ENCODE measurements at places on chromosomes 6 and 20.

GRCh38 chr6:12238219-12238618, 51.9 kb upstream of the EDN1 start:
- peak; percentile 25 for DNase-seq

- DNase-seq, result no peak
Observed at GRCh38 chr20:16441546-16442164, 131.6 kb downstream of the KIF16B start.

DNA sequence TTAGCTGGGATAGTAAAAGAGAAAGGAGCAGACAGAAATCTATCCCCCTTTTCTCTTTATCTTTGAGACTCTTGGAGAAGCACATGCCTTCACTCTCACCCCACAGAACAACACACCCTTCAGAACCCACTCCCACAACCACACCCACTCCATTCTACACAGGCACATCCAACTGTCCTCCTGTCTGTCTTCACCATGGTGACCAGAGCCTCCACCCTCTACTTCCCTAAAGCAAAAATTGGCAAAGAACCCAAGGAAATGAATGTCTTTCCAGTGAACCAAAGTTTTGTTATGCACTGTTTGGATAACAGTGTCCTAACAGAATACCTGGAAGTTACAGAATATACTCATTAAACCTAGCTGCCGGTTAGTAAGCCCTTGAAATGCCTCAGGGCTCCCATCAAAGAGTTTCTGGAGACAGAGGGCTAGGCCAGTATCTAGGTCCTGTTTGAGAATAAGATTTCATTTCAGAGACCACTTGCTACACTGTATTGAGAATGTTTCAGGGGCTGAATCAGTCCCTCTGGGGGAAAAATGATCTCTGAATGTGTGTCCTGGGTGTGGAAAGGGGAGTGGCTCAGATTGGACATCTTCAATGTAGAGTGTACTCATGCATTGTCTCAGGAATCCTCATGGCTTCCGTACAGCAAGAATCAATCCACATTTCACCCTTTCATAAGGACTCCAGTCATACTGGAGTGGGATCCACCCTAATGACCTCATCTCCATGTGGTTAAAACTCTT, 101.1 kb downstream of the LY86 start:
- no peak for DNase-seq

DNA sequence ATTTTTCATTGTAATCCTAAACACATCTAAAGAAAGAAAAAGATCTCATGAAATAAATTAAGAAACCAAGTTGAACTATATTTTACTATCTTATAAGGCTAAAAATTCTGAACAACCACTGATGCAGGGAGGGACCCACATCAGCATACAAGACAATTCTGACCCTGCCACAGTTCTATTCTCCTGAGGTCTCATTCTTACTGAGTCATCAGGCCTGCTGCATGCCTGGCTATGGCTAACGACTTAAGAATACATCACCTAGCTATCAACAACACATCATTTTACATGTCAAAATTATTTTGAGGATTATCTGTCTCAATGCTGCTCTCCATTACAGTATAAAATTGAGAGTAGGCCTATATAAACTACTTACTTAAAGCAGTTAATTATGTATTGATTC, 52.9 kb downstream of the FBXL4 start:
- DNase-seq, result no peak

DNA sequence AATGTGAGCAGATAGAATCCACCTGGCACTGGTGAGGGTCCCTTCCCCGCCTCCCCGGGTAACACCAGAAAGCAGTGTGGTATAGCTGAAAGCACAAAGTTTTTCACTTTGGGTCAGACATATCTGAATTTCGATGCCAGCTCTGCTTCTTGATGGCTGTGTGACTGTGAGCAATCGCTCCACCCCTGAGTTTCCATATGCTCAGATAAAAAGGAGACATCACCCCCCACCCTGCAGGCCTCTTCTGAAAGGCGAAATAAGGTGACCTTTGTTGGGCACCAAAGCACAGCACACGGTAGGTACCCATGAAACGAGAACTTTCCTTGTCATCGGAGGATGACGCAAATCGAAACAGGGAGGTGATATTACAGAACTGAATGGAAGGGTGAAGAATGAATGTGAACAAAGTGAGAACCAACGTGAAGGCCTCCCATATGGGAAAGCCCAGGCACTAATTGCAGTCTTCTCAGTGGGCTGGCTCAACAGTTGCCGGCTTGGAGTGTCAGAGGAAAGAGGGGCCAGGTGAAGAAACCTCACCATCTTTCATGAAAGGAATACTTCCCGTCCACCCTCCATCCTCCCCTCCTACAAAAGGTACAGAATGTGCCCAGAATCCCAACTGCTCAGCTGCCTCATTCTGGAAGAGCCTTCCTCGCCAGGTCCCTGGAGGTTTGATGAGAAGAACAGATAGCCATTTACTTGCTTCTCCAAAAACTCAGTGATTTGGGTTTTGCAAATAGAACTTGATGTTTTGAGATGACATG, 61.8 kb downstream of the NFATC2 start:
- DNase-seq, result peak; percentile 89

- DNase-seq, result no peak
Observed at GRCh38 chr6:39657355-39658135, 67.7 kb downstream of the KIF6 start.

DNA sequence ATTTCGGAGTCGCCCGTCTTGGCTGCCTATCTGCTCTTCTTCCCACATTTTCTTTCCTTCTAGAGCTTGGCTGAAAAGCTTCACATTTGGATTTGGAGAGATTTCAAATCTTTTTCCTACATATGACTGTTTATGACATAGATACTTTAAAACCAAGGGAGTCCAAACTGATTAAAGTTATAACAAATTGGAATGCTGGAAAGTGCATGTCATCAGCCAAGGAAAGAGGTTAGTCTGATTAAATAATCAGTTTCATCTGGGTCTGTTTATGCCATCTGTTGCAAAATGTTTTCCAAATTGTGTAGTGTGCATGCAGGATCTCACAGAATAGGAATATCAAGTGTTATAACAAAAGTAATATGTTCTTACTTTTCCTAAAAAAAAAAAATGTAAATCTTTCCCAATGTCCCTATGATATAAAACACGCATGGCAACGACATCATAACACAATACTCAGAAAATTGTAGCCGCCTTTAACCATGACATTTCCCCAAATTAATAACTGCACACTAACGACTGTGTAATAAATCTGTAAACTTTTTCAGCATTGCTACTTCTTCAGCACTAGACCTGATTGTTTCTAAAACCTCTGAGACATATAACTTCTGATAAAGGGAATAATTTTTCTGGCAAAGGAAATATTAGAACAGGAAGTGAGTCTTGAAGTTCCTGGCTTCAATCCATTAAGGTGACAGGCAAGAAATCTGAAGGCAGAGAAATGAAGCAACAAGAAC, 230.2 kb upstream of the FOXQ1 start:
- no peak for DNase-seq

GRCh38 chr6:143998686-143999085, 9.4 kb downstream of the PLAGL1 start:
- no peak for DNase-seq

- DNase-seq, result no peak
Observed at GRCh38 chr20:52652271-52652670, 319.9 kb upstream of the TSHZ2 start.

DNA sequence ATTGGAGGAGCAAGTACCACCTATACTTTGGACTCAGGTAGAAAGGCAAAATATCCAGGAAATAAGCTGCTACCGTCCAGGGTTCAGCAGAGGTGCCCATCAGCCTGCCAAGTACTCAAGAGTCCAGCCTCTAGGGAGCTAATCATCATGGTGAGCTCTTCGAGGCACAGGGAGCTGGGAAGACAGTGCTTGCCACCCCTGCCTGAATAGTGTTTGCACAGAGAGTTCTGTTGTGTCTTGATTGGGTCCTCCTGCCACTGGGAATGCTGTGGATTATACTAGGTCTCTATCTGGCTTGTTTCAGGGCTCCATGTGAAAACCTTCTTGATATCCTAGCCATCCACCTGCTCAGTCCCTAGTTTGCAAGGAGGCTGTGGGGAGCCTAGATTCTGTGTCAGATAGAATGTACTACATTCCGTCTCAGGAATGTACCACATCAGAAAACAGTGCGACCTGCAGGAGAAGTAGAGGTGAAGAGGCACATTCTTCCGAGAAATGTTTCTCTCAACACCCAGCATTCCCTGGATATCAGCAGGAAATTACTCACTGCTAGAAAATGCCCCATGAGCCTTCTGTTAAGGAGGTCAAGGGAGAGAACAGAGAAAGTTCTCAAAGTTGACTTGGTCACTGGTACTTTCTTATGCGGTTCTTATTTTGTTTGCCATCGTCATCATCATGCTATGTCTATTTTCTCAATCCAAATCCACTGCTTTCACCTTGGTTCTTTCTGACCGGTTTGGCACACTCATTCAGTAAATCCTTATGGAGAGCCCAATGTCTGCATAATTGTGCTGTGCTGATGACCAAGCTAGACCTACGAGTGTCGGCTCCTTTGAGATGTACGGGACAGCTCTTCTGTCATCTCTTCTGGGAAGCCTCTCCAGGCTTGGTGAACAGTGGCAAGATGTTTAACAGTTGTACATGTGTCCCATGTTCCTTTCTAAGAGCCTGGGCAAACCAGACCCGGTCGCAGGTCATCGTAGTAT, 30.7 kb downstream of the PTPN1 start:
- DNase-seq, result no peak

GRCh38 chr6:166344240-166344639, 1.9 kb upstream of the SFT2D1 start:
- no peak for DNase-seq

GRCh38 chr20:54152227-54153040, 21.4 kb downstream of the CYP24A1 start:
- DNase-seq, result no peak

GRCh38 chr6:121849477-121849876, 414.0 kb downstream of the GJA1 start:
- DNase-seq, result peak; percentile 52

GRCh38 chr20:43404878-43405277, 52.8 kb upstream of the SRSF6 start:
- peak; percentile 76 for DNase-seq

- DNase-seq, result no peak
Observed at GRCh38 chr6:80205404-80205803, 98.9 kb downstream of the BCKDHB start.

DNA sequence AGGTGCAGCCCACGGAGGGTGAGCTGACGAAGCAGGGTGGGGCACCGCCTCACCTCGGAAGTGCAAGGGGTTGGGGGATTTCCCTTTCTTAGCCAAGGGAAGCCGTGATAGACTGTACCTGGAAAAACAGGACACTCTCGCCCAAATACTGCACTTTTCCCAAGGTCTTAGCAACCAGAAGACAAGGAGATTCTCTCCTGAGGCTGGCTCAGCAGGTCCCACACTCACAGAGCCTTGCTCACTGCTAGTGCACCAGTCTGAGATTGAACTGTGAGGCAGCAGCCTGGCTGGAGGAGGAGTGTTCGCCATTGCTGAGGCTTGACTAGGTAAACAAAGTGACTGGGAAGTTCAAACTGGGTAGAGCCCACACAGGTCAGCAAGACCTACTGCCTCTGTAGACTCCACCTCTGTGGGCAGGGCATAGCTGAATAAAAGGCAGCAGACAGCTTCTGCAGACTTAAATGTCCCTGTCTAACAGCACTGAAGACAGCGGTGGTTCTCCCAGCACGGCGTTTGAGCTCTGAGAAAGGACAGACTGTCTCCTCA, 28.0 kb downstream of the SYNE1 start:
- no peak for DNase-seq

- DNase-seq, result no peak
Observed at GRCh38 chr6:151422981-151423380, 28.9 kb downstream of the RMND1 start.

DNA sequence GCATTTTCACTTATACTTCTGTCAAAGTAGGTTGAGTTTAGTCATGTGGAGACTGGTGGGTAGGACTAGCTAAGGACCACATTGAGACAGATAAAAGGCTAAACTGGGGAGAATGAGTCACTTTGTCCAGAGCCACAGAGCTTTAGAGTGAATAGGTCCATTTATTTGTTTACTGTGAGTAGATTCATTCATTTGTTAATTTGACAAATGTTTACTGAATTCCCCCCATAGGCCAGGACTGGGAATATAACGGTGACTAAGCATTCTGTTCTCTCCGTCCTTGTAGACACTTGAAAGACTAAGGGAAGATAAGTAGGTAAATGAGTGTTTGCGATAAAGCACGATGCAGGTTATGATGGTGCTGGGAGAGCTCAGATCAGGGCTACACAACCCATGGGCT, 699.7 kb upstream of the ID4 start:
- DNase-seq, result no peak

- no peak for DNase-seq
Observed at GRCh38 chr20:37314617-37315016, 25.2 kb downstream of the MANBAL start.

DNA sequence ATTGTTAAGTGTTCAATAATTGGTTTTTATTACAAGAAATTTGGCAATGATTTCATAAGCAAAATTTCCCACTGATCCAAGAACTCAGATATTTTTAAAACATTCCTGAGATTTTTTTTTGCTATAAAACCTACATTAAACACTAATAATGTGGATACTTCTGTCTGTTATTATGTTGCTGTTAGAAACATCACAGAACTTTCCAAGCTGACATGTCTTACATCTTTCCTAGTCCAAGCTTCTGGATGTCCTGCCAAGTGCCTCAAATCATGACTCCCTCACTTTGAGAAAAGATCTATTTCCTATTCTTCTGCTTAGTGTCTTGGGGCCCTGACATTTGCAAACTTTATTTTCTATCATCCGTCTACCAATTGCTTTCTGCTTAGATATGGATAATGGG, 110.8 kb downstream of the RFPL4B start:
- DNase-seq, result no peak

GRCh38 chr20:14775778-14776177, 438.4 kb upstream of the FLRT3 start:
- no peak for DNase-seq

GRCh38 chr6:111070105-111071005, 16.9 kb upstream of the SLC16A10 start:
- DNase-seq, result no peak

DNA sequence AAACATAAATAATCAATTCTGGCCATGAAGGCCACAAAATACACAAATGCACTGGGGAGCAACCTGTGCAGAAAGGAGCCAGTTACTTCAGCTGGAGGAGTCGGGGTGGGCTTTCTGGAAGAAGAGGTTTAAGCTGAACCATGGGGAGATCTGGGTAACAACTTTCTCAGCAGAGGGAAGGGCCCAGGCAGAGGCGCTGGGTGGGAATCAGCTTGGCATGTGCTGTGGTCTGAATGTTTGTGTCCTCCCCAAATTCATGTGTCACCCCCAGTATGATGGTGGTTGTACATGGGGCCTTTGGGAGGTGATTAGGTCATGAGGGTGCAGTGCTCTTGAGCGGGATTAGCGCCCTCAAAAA, 107.9 kb downstream of the SYCP2 start:
- no peak for DNase-seq

All from activated CD4-positive, alpha-beta T cell treated with anti-CD3 and anti-CD28 coated beads for 36 hours (primary cell).